ENCODE measurements at places on chromosomes 1 and 21.
A peak's percentile ranks its signal among the peaks of the same experiment; 100 is the strongest.

DNA sequence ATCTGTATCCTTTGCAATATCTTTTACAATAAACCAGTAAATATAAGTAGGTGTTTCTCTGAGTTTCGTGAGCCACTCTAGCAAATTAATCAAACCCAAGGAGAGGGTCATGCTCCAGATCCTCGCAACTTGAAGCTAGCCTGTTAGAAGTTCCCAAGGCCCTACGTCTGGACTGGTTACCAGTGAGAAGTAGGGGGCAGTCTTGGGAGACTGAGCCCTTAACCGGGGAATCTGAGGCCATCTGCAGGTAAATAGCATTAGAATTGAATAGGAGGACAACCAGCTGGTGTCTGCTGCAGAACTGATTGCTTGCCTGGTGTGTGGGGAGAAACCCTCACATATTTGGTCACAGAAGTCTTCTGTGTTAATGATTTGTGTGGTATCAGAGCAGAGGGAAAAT, 190.5 kb downstream of the RYR2 start:
- no peak for DNase-seq

- DNase-seq = no peak
These were observed 14.3 kb upstream of the OLIG2 start for GRCh38 chr21:33011462-33011861.

- peak; percentile 66 for DNase-seq
These were observed 7.2 kb downstream of the ZDHHC18 start for GRCh38 chr1:26833432-26834405.

DNA sequence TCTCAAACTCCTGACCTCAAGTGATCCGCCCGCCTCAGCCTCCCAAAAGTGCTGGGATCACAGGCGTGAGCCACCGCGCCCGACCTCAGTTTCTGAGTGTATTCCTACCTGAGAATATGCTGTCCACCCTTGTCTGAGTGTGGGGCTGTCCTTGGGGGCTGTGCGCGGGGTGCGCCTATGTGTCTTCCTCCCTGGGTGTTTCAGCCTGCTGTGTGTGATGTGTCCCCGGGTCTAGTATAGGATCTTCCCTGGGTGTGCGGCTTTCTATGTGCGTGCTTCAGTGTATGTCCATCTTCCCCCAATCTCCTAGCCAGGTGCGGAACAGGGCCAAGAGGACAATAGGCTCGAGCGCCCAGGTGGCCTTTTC, 8.3 kb upstream of the ID3 start:
- no peak for DNase-seq

DNA sequence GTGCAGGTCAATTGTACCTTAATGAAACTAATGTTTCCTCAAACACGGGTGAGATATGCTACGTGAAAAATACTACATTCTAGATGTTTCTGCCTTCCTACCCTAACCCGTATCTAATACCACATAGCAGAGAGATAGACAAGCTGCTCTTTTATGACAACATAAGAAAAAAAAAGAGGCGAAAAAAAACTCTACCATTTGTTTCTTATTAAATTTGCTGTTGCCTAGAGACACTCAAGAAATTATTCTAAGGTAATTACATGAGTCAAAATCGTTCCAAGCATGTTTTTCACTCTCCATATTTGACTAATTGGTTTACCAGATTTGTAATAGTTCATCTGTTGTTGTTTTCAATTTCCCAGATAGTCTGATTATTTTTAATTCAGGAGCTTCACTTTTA, 27.4 kb downstream of the PALMD start:
- no peak for DNase-seq

DNA sequence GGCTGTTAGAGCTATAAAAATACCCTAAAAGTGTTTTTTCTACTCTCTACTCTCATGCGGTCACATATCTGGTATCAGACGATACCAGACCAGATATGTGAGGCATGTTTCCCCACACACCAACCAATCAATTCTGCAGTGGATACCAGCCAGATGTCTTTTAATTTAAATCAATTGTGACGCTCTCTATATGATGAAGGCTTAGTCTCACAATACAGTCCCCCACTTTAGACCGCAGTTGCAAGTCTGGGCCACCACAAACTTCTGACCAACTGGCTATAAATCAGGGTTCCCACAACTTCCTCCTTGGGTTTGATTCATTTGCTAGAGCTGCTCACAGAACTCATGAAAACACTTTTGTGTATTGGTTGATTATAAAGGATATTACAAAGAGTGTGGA, 586.1 kb upstream of the ZP4 start:
- DNase-seq = no peak

DNA sequence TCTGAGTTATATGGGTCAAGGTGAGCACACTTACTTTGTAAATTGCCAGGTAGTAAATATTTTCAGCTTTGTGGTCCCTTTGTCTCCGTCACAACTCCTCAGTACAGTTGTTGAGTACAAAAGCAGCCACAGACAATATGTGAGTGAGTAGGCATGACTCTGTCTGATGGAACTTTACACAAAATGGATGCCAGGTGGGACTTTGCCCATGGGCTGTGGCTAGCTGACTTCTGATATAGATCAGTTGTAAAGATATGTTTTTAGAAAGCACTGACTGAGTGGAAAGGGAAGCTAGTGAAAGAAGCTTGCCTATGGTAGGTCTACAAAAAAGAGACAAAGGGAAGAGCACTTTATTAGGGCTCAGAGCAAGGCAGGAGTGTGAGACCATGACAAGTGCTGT, 23.1 kb upstream of the IGSF5 start:
- no peak for DNase-seq

DNA sequence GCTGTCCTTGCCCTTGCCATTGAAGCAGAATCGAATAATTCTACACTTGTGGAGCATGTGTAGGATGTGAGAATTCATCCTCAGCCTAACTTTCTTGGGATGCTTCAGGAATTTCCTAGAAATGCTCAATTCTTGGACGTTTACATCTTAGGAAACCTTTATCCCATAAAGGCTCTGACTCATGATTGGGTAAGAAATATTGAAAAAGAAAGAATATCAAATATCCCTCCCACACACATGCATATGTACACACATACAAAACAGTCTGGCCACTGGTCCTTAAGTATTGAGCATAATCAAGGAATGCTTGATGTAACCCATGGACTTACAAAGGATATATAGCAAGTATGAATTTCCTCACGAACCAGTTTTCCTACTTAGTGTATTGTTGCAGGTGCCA, 83.9 kb upstream of the IPO9 start:
- DNase-seq = no peak

- DNase-seq = no peak
These were observed 187.9 kb downstream of the PTPRU start for GRCh38 chr1:29424266-29424665.

GRCh38 chr1:9909234-9910046, 629 bp downstream of the CTNNBIP1 start:
- no peak for DNase-seq

- no peak for DNase-seq
These were observed 5.3 kb downstream of the EDN2 start for GRCh38 chr1:41479000-41479807.

DNA sequence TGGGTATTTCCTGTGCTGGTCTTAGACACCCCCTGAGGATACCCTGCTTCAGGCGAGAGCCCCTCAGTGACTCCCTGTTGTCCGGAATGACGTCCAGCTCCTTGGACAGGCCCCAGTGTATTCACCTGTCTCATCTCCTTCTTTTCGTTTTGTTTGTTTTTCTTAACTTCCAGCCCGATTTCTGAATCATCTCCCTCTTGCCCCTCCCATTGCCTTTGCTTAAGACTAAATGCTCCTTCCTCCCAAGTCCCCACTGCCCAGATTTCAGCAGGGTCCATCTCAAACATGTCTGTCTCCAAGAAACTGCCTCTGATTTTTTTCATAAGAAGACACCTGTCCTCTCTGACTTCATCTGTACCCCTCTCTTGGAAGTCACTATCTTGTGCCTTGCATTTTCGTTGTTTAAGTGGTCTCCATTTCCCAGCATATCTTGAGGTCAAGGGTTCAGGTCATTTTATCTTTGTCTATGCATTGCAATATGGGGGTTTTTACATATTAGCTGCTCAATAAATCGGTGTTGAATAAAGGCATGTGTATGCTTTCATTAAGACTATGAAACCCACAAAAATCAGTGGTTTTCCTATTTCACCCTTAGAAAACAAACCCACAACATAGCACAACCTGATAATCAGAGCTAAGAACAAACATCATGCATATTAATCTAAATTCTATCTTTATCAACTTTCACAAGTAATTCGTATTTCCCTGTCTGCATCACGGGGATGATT, 58.4 kb upstream of the LGALS8 start:
- DNase-seq = no peak

DNA sequence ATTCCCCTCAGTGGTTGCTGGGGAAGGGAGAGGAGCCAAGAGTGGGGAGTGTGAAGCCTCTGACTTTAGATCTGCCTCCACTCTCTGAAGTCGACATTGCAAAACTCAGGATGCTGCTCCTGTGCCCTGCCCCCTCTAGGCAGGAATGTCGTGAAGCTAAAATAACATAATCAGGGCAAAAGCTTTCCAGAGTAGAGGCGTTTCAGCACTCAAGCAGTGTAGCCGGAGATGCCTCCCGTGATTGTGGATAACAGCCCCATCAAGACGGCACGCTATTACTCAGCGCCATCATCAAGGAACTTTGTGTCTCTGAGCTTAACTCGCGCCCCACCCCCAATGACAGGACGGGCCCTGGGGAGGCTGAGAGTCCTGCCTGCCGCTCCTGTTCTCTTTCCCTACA, 60.0 kb downstream of the FBXO2 start:
- no peak for DNase-seq
